ENCODE measurements at places on chromosomes 7 and 10.

GRCh38 chr7:1787681-1788235, 117.7 kb downstream of the ELFN1 start:
- DNase-seq, result no peak

GRCh38 chr10:28705472-28705871, 28.2 kb downstream of the BAMBI start:
- no peak for DNase-seq

- DNase-seq, result no peak
These were observed 21.3 kb upstream of the VAX1 start for GRCh38 chr10:117159390-117159789.

GRCh38 chr10:127492607-127493250, 56.4 kb upstream of the NPS start:
- no peak for DNase-seq

DNA sequence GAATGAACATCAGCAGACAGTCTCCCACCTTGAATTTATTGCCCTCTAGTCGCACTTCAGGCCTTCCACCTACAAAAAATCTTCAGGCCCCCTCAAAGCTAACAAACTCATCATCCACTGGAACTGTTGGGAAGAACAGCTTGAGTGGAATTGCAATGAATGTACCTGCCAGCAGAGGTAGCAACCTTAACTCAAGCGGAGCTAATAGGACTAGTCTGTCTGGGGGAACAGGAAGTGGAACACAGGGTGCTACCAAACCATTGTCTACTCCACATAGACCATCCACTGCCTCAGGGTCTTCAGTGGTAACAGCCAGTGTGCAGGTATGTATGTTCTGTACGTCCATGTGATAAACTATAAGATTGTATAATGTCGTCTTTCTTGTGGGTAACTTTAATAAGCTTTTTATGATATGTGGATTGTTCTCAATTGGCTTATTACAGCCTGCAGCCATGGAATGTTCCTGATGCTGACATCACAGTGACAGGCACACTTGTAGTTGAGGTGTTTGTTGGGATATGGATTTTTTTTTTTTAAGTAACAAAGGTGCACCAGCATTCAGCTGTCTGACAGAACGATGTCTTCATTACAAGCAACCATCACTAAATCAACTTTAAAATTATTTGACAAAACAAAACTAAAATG, 53.3 kb downstream of the UBN2 start:
- DNase-seq, result no peak

- no peak for DNase-seq
These were observed 80.7 kb upstream of the SEC61G start for GRCh38 chr7:54839575-54840213.

DNA sequence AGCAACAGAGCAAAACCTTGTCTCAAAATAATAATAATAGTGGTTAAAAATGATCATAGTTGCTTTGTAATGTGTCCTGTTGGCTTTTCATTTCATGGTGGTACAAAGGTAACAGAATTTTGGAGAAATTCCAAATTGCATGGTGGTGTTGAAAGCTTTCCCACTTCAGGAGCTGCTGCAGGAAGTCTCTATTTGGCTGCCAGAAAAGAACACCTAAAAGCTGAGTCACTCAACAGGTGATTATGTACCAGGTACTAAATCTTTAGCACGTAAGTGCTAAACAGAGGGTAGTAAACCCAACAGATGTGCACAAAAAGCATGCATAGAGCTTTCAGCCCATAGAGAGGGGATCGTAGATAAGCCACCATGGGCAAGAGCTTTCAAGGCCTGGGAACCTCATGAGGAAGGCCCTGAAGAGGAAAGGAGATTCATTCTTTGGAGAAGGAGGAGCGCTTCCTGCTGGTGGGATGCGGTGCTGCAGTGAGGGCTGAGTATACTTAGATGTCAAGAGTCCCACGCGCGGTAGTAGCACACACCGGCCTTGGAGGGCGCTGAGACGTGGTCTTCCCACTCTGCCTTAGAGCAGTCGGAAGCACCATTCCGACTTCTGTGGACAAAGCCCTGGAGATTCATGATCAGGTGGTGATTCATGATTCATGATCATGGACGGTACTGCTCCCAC, 118.7 kb downstream of the RALA start:
- DNase-seq, result peak; percentile 40

DNA sequence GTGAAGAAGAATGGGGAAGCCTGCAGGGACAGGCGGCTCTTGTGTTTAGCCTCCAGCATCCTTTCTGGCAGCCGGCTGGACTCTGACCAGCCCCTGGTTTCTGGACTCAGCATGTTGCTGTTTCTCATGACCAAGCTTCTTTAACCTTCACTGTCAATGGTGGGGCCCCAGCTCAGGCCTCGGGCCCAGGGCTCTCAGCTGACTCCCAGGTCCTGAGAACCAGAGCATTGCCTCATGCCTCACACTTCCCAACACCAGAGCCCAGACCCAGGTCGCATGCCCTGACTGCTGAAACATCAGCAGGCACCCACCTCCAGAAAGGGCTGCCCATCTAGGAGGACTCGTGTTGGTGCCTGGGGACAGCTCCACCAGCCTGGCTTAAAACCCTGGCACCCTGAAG, 34.8 kb upstream of the FGFR2 start:
- DNase-seq, result no peak

DNA sequence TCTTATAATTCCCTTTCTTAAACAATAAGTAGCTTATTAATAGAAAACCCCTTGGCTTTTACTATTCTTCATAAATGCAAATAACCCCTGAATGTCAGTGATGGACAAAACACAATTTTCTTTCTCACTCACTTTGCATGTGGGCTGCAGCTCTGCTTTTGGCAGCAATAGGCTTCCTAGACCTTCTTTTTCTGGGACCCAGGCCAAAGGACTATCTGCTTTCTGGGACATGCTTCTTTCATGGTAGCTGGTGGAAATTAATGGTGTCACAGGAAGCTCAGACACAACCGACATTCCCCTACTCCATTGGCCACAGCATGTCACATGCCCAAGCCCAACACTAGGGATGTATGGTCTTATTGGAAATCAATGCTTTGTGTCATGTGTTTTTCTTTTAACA, 134.3 kb upstream of the MDFIC start:
- no peak for DNase-seq

DNA sequence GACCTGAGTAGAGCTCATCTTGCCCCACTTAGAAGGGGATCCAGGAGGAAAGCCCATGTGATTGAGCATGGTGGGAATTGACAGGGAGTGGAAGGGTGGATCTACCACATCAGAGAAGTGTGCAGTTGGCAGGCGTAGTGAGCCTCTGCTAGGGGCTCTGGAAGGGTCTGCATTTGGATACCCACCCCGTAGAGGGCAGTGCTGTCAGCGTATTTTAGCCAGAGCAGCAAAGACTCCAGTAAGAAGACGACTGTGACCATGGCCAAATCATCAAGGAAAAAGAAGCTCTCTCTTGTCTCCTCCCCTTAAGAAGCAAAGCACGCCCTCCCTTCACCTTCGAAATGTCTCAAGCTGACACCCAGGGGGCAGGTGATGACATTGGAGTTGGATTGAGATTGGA, 68.8 kb upstream of the INHBA start:
- no peak for DNase-seq

- no peak for DNase-seq
These were observed 294.7 kb upstream of the PITRM1 start for GRCh38 chr10:3467052-3467951.

- no peak for DNase-seq
These were observed 63.0 kb downstream of the HOXA1 start for GRCh38 chr7:27032839-27033238.

GRCh38 chr10:63456437-63457210, 9.2 kb downstream of the JMJD1C start:
- DNase-seq, result no peak

- DNase-seq, result no peak
These were observed 207.7 kb upstream of the SHH start for GRCh38 chr7:156019776-156020565.

- no peak for DNase-seq
These were observed 11.0 kb downstream of the MYO1G start for GRCh38 chr7:44967571-44968446.

- DNase-seq, result peak; percentile 43
These were observed 15.2 kb upstream of the FRMPD2 start for GRCh38 chr10:48289501-48290238.

DNA sequence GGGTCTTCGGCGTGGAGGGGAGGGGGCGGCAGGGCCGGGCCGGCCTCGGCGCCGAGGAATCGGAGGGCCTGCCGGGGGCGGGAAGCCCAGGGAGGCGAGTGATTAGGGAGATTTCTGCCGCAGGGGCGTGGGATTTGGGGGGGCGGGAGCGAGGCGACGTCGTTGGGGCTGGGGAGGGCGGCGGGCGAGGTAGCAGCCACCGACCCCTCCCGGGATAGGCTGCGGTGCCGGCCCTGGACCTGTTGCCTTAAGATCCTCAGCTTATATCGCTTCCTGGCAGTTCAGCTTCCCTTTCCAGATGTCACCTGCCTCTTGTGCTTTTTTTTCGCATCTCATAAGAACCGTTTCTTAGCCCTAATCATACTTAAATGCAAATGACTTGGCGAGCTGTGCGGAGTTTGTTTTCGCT, 655 bp downstream of the LMTK2 start:
- DNase-seq, result no peak

GRCh38 chr10:79188154-79188965, 119.6 kb downstream of the ZMIZ1 start:
- DNase-seq, result no peak

DNA sequence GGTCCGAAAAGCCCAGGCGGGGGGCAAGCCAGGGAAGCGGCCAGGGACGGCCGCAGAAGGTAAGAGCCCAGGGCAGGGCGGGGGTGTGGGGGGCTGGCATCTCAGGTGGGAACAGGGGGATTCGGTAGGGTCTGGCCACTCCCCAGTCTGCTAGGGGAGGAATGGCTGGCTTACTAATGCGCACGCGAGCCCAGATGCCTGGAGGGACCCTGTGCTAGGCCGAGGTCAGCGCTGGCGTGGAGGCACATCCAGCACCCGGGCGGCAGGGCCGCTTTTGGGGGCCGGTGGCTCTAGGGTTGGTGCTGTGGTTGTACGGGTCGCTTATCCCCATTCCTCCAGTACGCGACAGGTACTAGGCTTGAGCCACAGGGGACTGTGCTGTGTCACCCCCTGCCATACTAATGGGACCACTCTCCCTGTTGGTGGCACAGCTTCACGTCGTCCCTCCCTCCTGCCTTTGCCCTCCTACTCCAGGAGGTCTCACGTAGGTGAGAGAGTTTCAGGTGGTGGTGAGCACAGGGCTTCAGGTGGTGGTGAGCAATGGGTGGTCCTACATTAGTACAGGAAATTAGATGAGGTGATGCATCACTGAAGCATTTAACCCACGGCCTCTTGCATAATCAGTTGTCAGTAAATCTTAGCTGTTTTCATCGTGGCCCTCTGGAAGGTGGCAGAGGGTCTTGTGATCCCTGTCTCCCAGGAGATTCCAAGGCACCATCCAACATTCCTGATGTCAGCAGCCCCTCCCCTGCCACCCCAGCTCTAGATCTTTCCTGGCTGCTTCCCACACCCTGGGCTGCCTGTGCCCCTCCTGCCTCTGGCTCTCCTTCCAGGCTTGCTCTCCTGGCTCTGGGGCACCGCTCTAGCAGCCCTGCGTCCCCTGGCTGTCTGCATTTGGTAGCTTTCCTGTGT, 971 bp downstream of the AEBP1 start:
- no peak for DNase-seq

- no peak for DNase-seq
These were observed 181.3 kb downstream of the CHN2 start for GRCh38 chr7:29375641-29376562.

GRCh38 chr10:77983384-77984341, 45.7 kb downstream of the POLR3A start:
- DNase-seq, result no peak

- no peak for DNase-seq
These were observed 51.5 kb upstream of the DPYSL4 start for GRCh38 chr10:132135053-132135872.

GRCh38 chr10:21080261-21080660, 183.2 kb upstream of the NEBL start:
- DNase-seq, result no peak

DNA sequence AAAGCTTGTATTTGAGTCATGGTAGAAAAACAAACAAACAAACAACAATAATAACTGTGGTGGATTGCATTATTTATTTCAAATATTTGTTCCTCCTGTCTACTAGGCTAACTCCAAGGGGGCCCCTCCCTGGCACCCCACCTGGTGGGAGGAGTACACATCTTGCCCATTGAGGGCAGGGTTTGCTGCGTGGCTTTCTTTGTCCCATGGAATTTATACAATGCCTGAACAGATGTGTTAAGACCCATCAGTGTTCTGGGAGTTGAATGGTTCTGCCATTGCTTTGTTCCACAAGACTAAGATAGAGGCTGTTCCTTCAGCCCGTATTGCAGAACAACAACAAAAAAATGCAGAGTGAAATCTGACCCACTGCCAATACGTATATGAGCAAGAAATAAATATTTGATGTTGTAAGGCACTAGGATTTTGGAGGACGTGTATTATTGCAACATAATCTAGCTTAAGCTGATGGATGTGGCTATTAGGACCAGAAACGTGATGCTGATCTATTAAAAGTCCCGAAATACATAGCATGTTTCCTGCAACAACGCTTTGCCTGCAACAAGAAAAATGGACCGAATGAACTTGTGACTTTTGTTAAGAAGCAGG, 119.1 kb upstream of the JCAD start:
- no peak for DNase-seq

DNA sequence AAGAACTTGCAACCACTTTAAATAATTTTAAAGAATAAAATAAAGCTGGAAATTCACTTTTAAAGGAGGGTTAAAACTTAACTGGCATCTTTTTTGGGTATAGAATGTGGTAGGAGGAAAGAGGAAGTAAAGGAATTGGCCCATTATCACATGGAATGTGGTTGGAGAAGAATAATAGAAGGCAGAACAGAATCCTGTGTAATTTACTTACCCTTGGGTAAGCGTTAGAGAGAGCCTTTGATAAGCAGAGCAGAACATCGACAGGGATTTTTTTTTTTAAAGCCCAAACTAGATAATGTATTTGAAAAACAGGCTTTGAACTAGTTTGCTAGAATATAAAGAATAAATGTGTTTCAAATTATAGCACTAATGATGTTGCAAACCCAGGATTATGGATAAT, 199.8 kb upstream of the KIAA1217 start:
- no peak for DNase-seq

DNA sequence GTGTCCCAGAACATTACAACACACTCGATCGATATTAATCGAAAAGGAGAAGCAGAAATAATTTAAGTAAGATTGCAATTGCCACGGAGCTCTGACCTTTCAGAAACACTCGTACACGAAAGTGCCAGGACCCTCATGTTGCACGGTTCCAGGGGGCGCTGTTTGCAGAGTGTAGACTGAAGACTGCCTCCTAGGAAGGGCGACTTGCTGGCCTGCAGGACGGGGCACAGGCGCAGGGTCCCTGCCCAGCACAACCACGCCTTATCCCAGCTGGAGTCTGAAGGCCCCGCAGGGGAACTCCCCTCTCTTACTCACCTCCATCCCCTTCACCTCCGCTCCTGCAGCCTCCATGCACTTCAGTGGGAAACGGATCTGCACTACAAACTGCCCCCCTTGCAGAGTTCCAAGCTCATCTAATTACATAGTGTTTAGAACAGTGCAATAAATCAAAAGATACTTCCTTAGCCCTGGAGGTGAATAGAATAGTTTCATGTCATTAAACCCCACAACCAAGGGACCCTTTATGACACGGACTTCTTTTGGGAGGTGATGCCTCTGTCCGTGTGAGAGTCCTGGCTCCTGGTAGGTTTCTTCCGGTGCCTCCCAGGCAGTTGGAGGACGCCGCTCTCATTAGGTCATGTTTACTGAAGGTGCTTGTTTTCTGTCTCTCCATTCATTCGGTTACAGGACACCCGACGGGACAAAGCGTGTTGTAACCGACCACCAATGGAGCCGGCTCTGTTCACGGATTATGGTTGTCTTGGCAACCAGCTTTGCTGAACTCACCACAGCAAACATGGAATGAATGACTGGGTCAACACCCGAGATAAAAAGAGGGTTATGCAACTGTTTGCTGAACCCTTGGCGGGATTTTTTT, 262.2 kb downstream of the BAMBI start:
- no peak for DNase-seq
